ENCODE measurements at places on chromosomes 6 and 20.

DNA sequence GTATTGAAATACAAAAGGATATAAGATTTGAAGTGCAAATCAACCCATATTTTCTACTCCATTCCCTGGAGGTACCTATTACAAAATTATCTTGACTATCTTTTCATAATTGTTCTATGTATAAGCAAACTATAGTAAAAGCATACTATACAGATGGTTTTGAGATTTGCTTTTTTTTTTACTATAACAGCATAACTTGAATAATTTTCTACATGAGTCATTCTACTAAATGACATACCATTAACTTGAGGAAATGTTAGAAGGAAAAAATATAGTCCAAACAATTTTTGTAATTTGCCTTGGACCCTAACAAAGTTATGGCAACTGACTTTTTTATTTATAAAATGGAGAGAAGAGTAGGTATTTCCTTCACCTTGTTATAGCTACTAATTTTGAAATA is 472.7 kb downstream of the PKHD1 start:
- no peak for DNase-seq

- no peak for DNase-seq
Observed at GRCh38 chr6:16277101-16277981, 39.0 kb downstream of the GMPR start.

DNA sequence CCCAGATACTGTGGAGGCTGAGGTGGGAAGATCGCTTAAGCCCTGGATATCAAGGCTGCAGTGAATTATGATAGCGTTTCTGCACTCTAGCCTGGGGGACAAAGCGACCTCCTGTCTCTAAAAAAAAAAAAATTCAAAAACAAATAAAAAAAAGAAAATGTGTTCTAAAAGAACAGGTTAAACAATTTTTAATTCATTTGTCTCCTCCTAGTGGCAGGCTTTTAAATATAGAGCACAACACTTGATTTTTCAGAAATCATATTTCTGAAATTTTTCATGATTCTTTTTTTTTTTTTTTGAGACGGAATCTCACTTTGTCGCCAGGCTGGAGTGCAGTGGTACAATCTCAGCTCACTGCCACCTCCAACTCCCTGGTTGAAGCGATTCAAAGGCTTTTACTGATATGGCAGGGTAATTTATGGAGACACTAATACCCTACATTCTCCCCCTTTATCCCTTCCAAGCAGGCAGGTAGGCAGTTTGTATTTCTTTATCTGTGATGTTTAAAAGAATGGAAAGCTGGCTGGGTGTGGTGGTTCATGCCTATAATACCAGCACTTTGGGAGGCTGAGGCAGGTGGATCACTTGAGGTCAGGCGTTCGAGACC is 8.7 kb upstream of the GTF3C6 start:
- DNase-seq: no peak

GRCh38 chr20:56411759-56412472 is at the start of gene CASS4:
TSS of gene CASS4 (plus strand) at chr20:56412260. CDS start at chr20:56412459, 199 bp downstream.
- no peak for DNase-seq

GRCh38 chr6:85078058-85078457 is 313.7 kb upstream of the TBX18 start:
- no peak for DNase-seq

DNA sequence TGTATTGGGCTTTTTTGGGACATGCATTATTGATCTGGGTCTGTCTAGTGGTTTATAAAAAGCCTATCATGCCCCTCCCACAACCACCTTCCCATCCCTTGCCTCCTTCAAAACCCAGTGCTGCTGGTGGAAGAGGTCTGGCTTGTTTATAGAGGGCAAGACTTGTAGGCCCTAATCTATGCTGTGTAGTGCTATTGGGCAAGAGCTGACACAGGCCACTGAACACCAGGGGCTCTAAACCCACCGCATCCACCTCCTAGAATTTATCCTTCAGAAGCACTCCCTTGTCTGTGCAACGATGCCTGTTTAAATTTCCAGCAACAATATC is 30.9 kb downstream of the SULF2 start:
- DNase-seq: no peak

GRCh38 chr20:14879020-14879697 is 541.7 kb upstream of the FLRT3 start:
- DNase-seq: no peak

DNA sequence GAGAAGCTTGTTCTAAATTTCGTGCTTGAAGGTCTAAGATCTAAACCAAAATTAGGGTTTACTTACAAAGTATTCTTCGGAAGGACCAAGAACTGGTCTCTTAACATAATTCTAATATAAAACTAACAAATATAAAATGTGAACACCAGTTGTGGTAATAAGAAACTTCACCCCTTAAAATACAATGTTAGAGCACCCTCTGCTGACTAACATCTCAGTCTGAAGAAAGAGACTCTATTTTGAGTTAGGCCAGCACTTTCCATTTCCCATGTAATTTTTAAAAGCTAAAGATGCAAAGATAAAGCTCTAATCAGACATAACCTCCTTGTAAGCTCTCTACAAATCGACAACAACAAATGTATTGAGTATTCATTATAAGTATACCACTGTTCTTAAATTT is 24.6 kb downstream of the ATG5 start:
- DNase-seq: no peak

GRCh38 chr6:90044833-90045381 is 150.6 kb downstream of the GJA10 start:
- DNase-seq: no peak

DNA sequence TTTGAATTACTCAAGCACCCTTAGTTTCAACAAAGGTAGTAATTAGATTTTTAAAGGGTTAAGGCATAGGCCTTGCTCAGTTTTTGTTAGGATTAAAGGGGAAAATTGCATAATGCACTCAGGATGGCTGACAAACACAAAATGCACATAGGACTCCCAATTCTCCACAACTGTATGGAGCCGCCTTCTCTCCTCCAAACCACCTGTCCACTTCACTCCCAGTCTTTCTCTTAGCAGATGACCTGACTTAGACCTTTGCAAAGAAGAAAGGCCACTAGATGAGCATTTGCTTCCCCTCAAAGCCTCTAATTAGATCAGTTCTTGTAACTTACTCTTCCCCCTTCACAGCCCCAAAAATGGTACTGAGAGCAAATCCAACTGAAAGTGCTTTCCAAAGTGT is 20.1 kb downstream of the NSFL1C start:
- DNase-seq: no peak

GRCh38 chr6:1057490-1058135 is 254.3 kb upstream of the FOXQ1 start:
- DNase-seq: no peak

DNA sequence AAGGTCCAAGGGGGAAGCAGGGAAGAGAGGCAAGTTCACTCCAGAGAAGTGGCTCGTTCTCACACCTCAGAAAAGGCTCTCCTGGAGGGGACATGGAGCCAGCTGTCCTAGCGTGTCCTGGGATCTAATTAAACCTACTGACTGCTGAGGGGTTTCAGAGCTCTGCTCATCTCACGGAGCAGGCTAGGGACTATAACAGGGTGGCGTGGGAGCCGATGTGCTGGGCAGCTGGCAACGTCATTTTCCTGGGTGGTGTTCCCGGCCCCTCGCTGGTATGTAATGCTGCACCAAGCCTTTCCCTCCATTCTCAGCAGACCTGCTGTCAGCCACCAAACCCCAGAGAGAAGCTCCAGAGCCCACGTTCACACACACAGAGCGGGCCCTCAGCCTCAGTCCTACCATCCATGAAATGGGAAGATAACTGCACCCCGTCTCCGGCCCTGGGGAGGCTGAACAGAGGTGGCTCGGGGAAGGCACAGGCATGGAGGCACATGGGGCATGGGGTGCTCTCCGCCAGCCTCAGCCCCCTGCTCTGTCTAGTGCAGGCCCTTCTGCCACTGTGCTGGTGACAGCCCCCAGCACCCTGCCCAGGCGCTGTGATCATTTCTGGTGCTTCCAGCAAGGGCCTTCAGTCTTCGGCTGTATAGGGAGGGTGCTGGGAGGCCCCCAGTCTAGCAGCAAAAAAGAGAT is 1.9 kb downstream of the CST7 start:
- DNase-seq: no peak

DNA sequence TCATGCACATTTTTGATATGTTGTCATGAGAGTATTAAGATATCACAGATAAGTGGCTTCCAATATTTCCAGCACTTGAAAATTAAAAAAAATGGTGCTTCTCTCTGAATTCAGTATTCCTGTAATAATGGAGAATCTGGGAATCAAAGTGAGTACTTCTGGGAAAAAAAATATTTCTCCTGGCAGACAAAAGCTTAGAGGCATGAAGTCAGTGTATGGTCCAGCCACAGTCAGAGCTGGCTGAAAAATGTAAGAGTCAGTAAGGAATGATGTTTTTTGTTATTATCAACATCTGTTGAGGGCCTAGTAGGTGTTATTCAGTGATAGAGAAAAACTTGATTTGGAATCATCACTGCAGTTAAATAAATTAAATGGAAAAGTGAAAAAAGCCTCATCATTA is 3.2 kb upstream of the RFPL4B start:
- DNase-seq: no peak

GRCh38 chr20:32563311-32564272 is 21.5 kb downstream of the NOL4L start:
- no peak for DNase-seq

DNA sequence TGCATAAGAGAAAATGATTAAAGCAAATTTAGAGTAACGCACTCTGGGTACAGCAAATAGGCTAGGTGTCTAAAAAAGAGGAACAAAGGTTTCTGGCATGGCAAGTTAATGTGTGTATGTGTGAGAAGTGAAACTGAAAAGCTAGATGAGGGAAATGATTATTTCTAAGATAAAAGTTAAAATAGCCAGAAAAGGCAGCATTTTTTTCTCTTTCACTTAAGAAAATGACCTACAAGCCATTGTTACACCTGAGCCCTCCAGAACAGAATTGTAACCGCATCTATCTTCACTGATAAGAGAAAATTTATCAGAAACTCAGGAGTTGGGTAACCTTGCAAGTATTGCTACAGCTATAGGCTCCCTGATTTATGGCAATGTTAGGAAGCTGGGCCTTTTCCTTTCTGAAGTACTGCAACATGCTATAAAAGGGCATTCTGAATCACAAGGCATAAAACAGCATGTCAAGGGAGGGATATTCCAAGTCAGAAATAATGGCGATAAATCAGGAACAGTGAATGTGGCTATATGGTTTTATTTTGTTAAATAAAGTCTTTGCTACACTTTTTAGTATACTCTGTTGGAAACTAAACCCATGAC is 395.3 kb downstream of the TBC1D32 start:
- DNase-seq: peak; percentile 1

GRCh38 chr6:144259986-144260385 is 25.1 kb upstream of the UTRN start:
- DNase-seq: no peak

DNA sequence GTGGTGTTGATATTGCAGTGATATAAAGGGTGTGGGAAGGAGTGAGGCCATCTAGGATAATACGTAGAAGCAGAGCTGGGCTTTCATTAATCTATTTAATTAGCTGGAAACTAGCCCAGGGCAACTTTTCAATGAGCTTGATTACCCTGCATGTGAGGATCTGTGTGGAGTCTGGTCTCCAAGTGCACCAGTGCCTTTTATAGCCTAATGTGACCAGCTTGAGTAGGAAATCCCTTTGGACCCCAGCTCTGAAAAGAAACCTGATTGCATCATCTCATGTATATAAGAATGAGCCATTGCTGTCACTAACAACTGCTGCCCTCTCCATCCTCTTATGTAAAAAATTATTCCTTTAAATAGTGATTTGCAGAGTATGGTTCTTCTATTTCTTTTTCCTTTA is 72.6 kb downstream of the CD109 start:
- no peak for DNase-seq

GRCh38 chr6:25178336-25179035 is 100.7 kb upstream of the CARMIL1 start:
- DNase-seq: no peak

DNA sequence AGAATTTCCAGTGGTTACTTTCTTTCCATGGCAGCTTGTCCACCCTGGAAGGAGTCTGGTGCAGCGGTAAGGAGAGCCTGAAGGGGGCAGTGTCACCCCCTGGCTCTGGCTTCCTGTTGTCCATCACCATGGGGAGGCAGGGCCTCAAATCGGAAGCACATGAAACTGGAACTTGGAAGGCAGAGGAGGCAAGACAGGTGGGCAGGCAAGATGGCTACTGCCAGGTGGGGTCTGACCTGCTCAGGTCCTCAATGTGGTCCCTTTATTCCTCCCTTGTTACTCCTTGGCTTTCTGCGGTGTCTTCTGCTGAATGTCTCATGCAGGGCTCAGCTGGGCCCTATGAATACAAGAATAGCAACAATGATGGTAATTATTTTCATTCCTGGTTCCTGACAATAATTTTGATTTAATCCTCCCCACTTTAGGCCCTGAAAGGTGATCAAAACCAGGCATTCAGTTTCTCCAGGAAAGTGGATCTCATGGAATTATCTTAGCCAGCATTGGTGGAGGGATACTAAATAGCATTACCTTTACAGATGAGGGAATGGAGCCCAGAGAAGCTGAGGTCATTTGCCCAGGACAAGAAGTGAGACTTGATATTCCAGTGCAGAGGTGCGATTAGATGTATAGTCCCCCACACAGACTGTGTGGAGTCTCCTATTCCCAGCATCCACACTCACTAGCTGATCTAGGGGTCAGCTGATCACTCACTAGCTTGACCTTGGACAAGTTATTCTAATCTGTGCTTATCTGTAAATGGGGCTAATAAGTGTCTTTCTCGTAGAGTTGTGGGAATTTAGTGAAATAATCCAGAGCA is 17.6 kb upstream of the SNAI1 start:
- DNase-seq: no peak

- no peak for DNase-seq
Observed at GRCh38 chr6:68747110-68747790, 112.2 kb downstream of the ADGRB3 start.

DNA sequence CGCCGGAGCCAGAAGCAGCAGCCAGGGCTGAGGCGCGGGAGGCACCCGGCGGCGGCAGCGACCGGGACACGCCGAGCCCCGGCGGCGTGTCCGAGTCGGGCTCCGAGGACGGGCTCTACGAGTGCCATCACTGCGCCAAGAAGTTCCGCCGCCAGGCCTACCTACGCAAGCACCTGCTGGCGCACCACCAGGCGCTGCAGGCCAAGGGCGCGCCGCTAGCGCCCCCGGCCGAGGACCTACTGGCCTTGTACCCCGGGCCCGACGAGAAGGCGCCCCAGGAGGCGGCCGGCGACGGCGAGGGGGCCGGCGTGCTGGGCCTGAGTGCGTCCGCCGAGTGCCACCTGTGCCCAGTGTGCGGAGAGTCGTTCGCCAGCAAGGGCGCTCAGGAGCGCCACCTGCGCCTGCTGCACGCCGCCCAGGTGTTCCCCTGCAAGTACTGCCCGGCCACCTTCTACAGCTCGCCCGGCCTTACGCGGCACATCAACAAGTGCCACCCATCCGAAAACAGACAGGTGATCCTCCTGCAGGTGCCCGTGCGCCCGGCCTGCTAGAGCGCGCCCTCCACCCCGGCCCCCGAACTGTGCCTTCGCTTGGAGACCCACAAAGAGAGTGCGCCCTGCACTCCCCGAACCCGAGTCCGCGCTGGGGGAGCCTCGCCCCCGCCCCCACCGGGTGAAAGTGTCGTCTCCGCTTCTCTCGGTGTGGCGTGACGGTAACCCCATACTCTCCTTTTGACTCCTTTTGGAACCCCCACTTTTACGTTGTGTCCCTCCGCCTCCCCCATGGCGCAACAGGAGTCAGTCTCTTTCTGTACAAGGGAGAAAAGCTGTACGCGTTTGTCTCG is 1.6 kb downstream of the INSM1 start:
- no peak for DNase-seq
